ENCODE measurements at places on chromosomes 6 and 20. TPM values are rescaled to one million over a fixed set of nuclear protein-coding genes. Genes with fewer than 3 reads are reported as not detected.

The ZSCAN31 gene
- polyA plus RNA-seq: 0.56 TPM

The C6orf15 gene
- 0.78 TPM for polyA plus RNA-seq

The FAM229B gene
- polyA plus RNA-seq: 18.7 TPM

The PPP1R3G gene
- polyA plus RNA-seq: 0.06 TPM

The KAT14 gene
- 6.2 TPM for polyA plus RNA-seq

The MRAP2 gene
- polyA plus RNA-seq: 2.0 TPM

The GINS1 gene
- polyA plus RNA-seq: 11.2 TPM

The TSHZ2 gene
- 0.77 TPM for polyA plus RNA-seq

The PGC gene
- not detected for polyA plus RNA-seq

The TREM2 gene
- polyA plus RNA-seq: 0.58 TPM

The YTHDF1 gene
- polyA plus RNA-seq: 23.1 TPM

The CDH4 gene
- polyA plus RNA-seq: 7.3 TPM

The SCRT2 gene
- polyA plus RNA-seq: not detected

The TRIM38 gene
- 2.9 TPM for polyA plus RNA-seq

The RGS17 gene
- polyA plus RNA-seq: 0.06 TPM

The ETV7 gene
- 1.5 TPM for polyA plus RNA-seq

The SLC23A2 gene
- 3.4 TPM for polyA plus RNA-seq

The SRSF12 gene
- 0.30 TPM for polyA plus RNA-seq

The LY6G6C gene
- polyA plus RNA-seq: 0.28 TPM
